ENCODE measurements at places on chromosomes 11 and 22.
A peak's percentile ranks its signal among the peaks of the same experiment; 100 is the strongest.

DNA sequence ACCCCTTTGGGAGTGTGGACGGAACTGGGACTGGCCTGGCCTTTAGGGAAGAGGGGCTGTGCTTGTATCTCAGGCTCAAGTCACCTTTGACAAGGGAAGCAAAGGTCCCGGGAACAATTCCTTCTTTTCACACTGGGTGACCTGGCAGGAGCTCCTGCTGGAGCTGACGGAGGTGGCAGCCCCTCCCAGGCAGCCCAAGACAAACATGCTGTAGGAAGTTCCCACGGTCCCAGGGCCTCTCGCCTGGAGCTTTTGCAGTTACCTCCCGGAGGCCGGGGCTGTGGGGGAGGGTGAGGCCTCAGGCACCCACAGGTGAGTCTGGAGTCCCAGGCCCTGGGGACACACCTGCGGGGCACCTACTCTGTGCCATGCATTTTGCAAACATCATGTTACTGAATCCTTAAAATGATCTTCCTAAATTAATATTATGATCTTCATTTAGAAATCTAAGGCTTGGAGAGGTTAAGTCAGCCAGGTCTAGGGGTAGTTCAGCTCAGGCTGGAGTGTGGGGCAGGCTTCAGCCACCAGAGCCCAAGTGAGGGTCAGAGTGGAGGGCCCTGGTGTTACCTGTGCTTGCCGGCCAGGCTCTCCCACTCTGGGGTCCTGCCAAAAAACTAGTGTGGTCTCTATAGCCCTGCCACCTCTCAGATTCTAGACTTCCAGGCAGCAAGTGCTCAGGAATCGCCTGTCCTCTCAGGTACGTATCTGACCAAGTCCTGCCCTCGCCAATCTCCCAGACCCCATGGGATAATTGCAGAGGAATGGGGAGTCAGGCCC, 15.7 kb upstream of the MYEOV start:
- no peak for DNase-seq

DNA sequence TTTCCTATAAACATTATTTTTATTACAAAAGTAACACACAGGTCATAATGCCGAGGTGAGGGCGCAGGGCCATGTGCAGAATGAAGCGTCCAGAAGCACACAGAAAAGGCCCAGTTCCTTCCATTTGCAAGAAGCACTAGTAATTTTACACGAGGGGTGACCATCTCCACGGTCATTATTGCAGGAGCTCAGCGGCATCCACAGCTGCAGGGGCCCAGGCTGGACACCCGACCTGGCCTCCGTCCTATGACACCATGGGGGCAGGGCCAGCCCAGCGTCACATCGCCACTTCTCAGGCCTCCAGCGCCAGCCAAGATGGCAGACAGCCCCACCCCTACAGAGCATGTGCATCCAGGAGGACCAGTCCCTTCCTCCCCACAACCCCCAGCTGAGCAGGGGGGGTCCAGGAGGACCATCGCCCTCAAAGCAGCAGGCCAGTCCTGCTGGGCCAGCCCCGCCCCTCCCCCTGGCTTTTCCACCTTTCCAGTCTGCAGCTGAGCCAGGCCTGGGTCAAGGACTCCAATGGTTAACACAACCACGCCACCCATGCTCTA, 3.5 kb downstream of the IGF2 start:
- no peak for DNase-seq

DNA sequence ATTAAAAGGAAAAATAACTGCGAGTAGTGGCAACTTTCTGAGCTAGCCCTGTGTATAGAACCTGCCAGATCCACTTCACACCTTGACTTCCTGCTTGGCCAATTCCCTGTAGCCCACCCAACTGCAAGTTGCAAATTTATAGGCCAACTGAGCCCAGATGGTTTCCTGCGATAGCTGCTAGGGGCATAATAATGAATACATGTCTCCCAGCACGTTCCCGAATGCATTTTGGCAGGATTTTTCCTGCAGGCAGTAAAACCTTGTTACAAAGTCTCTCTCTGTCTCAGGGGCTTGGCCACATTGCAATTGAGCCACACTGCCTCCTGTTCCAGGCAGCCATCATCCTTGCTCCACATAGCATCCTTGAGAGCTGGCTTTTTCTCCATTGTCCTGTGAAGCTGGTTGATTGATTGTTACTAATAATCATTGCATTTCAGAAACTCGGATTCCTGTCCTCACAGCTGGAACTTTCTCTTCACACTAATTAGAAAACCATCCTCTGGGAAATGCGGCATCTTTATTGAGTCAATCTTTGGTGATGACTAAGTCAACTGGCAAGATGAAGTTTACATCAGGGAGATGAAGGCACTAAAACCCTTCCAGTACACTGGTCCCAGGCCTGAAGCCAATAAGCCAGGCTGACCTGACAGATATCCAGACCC, 18.6 kb upstream of the LMO2 start:
- no peak for DNase-seq

GRCh38 chr11:103690356-103690755, 346.1 kb upstream of the DDI1 start:
- DNase-seq, result no peak

DNA sequence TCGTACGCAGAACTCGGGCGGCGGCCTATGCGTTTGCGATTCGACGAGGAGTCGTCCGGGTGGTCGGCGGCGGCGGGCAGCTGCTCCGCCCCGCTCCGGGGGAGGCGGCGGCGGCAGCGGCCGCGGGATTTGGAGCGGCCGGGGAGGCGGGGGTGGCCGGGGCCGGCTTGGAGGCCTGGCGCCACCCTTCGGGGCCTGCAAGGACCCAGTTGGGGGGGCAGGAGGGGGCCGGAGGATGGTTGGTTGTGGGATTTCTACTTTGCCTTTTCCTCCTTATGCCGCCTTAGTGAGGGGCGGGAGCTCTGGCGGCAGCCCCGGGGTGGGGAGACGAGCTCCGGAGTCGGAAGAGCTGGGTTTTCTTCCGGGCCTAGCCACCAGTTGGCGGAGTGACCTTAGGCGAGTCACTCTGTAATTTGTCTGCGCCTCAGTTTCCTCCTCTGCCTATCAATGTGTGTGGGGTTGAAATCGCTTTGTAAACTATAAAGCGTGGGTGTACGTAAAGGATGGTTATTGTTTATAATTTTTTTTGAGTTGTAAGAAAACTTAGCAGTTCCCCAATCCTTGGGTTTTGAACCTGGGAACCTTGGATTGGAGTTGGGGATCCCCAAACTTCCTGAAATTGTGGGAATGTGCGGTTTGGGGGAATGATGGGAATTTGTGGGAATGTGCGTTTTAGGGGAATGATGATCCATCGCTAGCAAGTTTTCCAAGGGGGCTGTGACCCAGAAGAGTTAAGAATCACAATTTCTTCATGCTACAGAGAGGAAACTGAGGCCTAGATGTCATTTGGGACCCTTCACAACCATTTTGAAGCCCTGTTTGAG, 679 bp downstream of the TUG1 start:
- peak; percentile 53 for DNase-seq

- no peak for DNase-seq
These were observed 469 bp upstream of the OSBP2 start for GRCh38 chr22:30694171-30694639.

- peak; percentile 2 for DNase-seq
These were observed 98.5 kb upstream of the RRM1 start for GRCh38 chr11:3995949-3996554.

- no peak for DNase-seq
These were observed 6.8 kb downstream of the APOL1 start for GRCh38 chr22:36259615-36260300.

GRCh38 chr22:35489239-35489638, 51.4 kb upstream of the RASD2 start:
- DNase-seq, result no peak

- DNase-seq, result no peak
These were observed 729.8 kb downstream of the FAM181B start for GRCh38 chr11:82003671-82004515.

- no peak for DNase-seq
These were observed 127.4 kb upstream of the OPCML start for GRCh38 chr11:133659538-133660201.

GRCh38 chr22:32917577-32918354, 116.3 kb downstream of the TIMP3 start:
- no peak for DNase-seq

GRCh38 chr11:101553891-101554292, 29.9 kb downstream of the TRPC6 start:
- DNase-seq, result no peak

DNA sequence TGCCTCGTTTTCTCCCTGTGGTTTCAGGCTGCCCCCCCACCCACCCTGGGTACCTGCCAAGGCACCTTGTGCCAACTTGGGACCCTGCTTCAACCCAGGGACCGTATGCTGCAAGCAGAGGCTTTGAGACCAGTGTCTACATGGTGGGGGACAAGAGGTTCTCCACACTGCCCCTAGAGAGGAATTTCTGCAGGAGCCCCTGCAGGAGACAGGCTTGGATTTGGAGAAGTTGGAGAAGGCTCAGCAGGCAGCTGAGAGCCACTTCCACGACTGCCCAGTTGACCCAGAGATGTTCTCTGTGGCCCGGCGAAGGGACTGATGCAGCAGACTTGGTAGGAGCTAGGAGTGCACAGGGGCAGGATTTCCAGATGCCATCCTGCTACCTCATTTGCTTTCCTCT, 20.1 kb upstream of the NNMT start:
- DNase-seq, result no peak

DNA sequence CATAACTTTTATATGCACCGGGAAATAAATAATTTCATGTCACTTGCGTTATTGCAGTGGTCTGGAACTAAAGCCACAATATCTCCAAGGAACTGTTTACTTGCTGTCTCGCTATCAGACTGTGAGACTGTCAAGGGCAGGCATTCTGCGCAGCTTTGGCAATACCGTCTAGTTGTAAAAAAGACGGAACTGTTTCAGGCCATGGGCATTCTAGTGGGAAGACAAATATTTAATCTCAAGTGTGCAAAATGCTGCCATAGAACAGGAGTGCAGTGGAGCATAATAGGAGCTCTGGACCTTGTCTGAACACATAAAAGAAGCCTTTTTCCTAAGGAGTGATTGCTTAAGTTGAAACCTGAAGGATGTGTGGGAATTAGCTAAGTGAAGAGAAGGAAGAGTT, 53.8 kb downstream of the PACS1 start:
- no peak for DNase-seq

DNA sequence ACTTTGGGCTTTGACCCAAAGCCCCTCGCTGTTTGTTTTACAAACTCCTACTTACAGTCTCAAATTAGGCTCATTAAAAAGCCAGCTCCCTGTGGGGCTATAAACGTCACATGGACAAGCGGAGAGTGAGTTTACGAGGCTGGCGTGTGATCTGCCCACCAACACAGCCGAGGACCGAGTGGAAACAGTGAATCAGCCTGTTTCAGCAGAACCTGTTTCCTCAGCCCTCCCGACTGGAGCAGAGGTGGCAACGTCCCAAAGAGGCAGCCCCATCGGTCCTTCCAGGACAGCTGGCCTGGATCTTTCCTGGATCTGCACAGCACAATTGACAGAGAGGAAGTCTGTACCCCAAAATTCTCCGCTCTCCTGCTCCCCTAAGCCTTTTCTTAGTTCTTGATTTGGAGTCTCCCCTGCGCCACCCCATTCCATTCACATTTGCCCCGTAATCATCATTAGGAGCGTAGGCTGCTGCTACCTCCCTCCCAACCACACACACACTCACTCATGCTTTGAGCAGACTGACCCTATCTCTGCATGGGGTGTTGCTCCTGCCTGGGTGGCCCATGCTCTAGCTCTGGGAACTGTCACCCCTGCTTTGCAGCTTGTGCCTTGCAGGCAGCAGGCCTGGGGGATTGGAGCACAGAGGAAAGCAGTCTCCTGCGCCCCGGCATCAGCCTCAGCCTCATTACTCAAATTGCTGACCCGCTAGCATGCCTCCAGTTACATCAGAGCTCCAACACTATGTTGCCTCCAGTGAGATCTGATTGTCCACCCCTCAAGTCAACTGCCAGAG, 117.8 kb downstream of the NAT10 start:
- DNase-seq, result no peak

- DNase-seq, result no peak
These were observed 216.3 kb upstream of the PGR start for GRCh38 chr11:101345891-101346290.

DNA sequence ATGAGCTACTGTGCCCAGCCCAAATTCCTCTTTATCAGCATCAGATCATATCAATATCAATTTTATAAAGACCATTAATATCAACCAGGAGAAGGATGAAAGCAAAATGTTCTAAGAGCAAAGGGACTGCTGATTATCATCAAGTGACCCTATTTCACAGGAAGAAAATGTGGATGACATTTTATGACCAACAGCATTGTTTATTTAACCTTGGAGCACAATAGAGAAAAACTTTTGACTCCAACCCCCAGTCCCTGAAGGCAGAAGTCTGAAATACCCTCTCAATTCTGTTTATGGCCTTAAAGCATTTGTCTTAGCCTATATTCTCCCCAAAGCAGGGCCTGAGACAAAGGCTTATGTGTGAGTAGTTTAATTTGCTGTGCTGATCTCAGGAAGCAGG, 11.3 kb upstream of the ALG8 start:
- no peak for DNase-seq

DNA sequence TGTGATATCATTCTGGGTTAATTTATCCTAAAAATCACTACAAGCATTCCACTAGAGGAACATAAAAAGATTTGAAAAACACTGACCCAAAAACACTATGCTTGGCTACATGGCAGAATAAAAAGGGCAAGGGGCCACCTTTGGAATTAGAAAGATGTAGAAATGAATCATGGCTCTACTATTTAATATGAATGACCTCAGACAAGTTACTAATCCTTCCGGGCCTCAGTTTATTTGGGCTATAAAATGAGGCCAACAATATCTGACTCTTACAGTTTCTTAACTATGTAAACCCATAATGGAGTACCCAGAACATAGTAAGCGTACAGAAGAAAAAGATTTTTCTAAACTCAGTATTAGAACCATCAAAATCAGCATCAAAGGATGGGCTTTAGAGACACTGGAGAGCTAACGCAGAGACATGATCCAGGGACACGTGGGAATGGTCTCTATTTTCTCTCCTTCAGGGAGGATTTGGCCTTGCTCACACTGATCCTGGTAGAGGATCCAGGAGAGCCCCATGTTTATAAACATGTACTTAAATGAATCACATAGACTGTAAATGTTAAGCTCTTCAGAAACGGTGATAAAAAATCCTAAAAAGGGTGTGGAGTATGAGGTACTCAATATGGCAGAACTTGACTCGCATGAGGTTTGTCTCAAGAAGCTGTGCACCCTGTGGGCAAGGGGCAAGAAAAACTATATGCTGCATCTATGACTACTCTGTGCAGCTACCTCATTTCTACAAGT, 288.4 kb upstream of the PITPNB start:
- no peak for DNase-seq

GRCh38 chr11:7418906-7419305, 66.4 kb upstream of the OLFML1 start:
- DNase-seq, result no peak

DNA sequence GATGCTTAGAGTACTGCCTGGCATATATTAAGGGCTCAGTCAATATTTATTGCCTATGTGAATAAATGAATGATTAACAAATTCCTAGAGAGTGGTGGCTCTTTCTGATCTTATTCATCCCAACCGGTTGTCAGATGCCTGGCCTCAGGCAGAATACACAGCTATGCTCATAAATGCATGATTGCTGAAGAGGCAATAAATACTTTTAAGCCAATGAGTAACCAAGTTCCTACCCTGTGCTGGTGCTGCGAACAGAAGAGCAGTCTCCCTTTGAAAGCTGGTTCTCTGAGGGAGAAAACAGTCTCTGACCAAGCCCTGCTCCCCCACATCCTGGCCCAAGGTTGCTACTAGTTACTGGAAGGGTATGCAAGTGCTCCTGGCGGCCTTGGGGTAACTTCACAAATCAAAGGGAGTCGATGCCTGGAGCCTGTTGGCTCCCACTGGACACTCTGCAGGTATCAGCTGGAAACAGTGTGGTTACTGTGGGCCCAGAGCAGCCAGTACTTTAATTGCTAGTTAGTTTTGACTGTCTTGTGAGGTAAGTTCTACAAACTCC, 2.8 kb downstream of the USH1C start:
- DNase-seq, result no peak

GRCh38 chr11:110293389-110293788, 3.0 kb downstream of the RDX start:
- no peak for DNase-seq
